Dermis blood vessel endothelial cell (primary cell): ENCODE measurements at places on chromosomes 5 and 9. TPM values are rescaled to one million over a fixed set of nuclear protein-coding genes. Genes with fewer than 3 reads are reported as not detected.
A peak's percentile ranks its signal among the peaks of the same experiment; 100 is the strongest.

Gene RORB
- total RNA-seq = under 0.01 and 0.09 TPM in 2 replicates

- DNase-seq = no peak
Observed at GRCh38 chr5:174148721-174149120, 103.2 kb downstream of the NSG2 start.

Gene OR1Q1
- not detected in 2 replicates for total RNA-seq

Gene ERP44
- total RNA-seq = 9.4 and 16.4 TPM in 2 replicates

DNA sequence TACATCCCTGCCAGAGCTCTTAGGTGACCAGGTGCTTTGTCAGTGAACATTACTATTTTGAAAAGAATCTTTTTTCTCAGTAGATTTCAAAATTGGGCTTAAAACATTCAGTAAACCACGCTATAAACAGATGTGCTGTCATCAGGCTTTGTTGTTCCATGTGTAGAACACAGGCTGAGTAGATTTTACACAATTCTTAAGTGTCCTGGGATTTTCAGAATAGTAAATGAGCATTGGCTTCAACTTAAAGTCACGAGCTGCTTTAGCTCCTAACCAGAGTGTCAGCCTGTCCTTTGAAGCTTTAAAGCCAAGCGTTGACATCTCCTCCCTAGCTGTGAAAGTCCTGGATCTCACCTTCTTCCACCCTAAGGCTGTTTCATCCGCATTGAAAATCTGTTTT is 83.6 kb downstream of the CARTPT start:
- DNase-seq = no peak

Gene SLC1A3
- total RNA-seq = under 0.01 TPM in 1 of 2 replicates, not detected in the other

Gene SLC4A9
- not detected in 2 replicates for total RNA-seq

DNA sequence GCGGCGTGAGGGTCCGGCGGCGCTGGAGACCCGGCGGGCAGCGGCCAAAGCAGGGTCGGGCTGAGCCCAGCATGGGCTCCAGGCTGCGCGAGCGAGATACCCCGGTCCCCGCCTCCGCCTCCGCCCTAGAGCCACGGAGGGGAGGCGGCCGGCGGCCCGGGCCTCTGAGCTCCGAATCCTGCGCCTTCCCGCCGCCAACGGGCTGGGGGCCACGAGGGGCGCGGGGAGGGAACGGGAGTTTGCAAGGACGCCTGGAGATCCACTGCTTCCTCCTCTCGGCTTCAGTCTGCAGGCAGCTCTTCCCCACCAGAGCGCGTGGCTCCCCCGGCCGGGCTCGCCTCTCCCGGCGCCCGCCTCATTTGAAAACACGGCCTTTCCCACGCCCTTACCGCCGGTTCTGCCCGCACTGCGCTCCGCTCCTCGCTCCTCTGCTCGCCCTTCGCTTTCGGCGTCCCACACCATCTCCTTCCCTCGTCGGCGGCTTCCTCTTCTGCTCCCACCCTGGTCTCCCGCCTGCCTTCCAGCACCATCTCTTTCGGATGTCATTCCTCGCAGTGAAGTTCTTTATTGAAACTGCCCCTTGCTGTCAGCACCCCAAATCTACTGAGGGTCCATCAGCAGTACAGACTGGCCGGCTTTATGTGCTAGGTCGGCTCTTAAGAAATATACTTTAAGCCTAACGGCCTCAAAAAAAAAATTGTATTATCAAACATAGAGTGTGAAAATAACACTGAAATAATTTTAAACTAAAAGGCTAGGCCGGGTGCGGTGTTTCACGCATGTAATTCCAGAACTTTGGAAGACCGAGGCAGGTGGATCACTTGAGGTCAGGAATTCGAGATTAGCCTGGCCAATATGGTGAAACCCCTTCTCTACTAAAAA is 105.0 kb upstream of the FAM120A start:
- peak; percentile 10 for DNase-seq

- no peak for DNase-seq
Observed at GRCh38 chr5:117100176-117100575, 525.6 kb upstream of the SEMA6A start.

GRCh38 chr5:143094087-143094521 is 309.4 kb downstream of the NR3C1 start:
- DNase-seq = no peak
